Right renal cortex interstitium (tissue), 3 donors: ENCODE measurements at places on chromosomes 13 and 19.

- no peak for DNase-seq
These were observed 7.8 kb upstream of the SYCN start for GRCh38 chr19:39211731-39212374.

- DNase-seq, result no peak
These were observed 201.2 kb upstream of the UBL3 start for GRCh38 chr13:30051531-30052060.

DNA sequence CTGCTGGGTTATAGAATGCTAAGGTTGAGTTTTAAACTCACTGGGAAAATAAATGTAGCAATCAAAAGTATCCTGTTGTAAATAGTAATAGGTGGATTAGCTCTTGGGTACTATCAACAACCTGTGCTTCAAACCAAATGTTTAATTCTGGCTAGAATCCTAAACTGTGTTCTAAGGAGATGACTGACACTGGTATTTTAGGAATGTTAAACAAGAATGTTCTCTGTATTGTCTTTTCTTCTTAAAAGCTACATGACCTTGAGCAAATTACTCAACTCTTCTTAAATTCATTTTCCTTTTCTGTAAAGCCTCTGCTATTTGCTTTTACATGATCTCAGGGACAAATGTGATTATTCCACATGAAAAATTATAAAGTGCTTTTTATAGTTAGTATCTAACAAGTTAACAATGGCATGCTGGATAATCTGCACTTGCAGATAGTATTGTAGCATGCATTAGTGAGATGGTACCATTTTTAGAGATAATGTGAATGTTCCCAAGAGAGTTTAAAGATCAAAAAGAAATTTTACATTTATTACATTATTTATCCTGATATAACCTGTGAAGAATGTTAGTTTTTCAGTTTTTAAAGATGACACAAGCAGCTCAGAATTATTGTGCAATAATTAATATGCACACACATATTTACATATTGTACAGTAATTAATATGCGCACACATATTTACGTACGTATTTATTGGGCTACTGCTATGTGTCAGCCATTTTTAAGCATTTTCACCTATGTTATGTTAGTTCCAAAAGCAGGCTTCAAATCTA is 13.6 kb upstream of the EPSTI1 start:
- DNase-seq, result no peak

- DNase-seq, result no peak
These were observed 6.3 kb downstream of the TARM1 start for GRCh38 chr19:54074851-54075250.

GRCh38 chr13:41060724-41061074 is 610 bp upstream of the WBP4 start:
- DNase-seq, result peak; percentile 76

GRCh38 chr19:41872775-41873647 is 4.1 kb upstream of the CD79A start:
- DNase-seq, result no peak

- no peak for DNase-seq
These were observed 129.2 kb upstream of the PEG3 start for GRCh38 chr19:56969759-56970178.

DNA sequence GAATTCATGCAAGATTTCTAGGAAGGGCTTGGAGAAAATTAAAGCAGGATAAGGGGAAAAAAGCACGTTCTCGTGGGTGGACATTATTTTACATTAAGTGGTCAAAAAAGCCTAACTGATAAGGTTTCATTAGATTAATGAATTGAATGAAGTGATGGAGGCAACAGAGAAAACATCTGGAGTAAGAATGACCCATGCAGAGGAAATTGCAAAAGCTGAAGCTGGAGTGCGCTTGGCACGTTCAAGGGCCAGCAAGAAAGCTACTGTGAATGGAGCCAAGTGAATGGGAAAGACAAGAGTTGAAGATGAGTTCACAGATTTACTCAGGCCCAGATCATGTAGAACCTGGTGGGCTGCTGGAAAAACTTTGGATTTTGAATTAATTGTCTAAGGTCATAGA is 777.9 kb downstream of the DACH1 start:
- no peak for DNase-seq

- no peak for DNase-seq
These were observed 5.4 kb downstream of the NCLN start for GRCh38 chr19:3190921-3191805.

- peak; percentile 45 for DNase-seq
These were observed 7.7 kb downstream of the N4BP2L2 start for GRCh38 chr13:32530841-32531253.

DNA sequence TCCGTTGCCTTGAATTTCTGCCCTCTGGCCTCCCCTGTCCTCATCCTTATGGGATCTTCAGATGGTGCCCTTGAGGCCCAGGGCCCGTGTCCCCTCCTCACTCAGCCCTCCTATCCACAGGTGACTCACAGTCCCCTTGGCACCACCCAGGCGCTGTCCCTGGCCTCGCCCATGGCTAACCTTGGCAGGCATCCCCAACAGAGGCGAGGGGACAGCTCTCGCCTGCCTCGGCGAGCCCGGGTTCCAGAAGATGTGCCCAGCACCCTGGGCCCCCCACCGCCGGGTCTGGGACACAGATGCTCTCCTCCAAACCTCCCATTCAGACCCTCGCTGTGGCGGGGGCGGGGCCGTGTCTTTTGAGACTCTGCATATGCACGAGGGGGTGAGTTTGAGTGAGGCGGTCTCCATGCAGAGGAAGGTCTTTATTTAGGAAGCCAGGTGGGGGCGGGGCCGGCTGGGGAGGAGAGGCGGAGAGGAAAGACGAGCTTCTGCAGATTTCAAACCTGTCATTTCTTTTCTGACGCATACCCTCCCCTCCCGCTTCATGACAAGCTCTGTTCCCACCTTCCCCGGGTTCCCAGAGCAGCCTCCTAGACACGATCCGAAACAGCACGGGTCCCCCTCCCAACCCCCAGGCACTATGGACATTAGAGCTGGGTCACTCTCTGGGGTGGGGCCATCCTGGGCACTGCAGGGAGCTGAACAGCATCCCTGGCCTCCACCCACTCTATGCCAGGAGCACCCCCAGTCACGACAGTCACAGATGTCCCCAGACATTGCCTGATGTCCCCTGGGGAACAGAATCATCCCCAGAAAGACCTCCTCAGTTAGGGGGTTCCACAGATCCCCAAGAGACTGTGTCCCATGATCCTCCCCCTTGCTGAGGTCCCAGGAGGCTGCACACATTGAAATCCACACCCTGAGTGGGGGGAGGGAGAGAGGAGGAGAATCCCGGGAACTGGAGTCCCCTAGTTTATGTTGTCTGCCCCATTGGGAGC is 48.5 kb downstream of the GNG7 start:
- DNase-seq, result no peak

DNA sequence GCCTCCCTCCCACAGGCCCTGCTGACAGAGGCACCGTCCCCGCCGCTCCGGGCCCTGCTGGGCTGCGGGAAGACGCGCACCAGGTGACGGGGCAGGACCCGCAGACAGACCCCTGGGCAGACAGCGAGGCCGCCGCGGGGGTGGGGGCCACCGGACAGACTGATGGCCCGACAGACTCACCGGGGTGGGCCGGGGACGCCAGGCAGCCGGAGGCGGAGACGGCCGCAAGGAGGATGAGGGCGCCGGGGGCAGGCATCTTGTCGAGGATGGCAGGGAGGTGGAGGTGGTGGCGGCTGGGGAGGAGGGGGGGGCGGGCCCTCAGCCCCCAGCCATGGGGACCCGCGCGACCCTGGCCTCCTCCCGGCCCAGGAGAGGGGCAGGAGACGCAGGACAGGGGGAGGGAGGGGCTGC is 309 bp downstream of the LMTK3 start:
- DNase-seq, result no peak

DNA sequence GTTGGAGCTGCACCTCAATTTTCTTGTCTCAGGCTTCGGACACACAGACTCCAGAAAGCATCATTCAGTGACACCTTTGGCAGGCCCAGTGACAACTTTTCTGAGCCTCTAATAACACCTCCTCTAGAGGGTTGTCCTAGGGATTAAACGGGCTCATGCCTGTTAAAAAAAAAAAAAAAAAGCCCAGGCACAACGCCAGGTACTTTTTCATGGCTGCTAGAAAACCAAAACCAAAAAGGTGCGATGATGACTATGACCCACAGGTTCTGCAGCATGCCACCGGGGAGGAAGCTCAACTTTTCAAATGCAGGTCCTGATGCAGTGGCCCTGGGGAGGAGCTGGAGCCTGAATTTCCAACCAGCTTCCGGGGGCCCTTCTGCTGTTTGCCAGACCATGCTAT is 184.2 kb downstream of the ABCC4 start:
- DNase-seq, result no peak

DNA sequence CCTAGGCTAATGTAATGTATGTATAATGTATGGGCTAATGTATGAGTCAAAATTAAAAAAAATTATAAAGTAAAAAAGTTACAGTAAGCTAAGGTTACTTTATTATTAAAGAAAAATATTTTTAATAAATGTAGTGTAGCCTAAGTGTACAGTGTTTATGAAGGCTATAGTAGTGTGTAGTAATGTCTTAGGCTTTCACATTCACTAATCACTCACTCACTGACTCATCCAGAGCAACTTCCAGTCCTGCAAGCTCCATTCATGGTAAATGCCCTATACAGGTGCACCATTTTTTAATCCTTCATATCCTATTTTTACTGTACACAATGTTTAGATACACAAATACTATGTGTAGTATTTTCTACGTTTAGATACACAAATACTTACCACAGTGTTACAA is 1.8 kb upstream of the TMEM272 start:
- no peak for DNase-seq

DNA sequence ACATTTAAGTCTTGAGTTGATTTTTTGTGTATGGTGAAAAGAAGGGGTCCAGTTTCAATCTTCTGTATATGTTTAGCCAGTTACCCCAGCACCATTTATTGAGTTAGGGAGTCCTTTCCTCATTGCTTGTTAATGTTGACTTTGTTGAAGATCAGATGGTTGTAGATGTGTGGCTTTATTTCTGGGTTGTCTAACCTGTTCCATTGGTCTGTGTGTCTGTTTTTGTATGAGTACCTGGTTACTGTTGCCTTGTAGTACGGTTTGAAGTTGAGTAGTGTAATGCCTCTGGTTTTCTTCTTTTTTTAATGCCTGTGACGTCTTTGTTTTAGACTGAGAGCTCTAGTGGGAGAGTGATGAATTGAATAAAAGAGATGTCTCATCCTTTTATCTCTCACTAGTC is 83.2 kb downstream of the NBEA start:
- DNase-seq, result no peak

GRCh38 chr13:26989957-26990713 is 181.5 kb downstream of the USP12 start:
- no peak for DNase-seq

GRCh38 chr13:106927421-106927820 is 359.5 kb upstream of the ARGLU1 start:
- DNase-seq, result no peak

GRCh38 chr13:49454388-49455006 is 10.4 kb downstream of the SETDB2 start:
- no peak for DNase-seq

- DNase-seq, result no peak
These were observed 35.9 kb upstream of the ZSCAN5A start for GRCh38 chr19:56350416-56351045.

- DNase-seq, result no peak
These were observed 51.3 kb downstream of the STK24 start for GRCh38 chr13:98525456-98526181.

DNA sequence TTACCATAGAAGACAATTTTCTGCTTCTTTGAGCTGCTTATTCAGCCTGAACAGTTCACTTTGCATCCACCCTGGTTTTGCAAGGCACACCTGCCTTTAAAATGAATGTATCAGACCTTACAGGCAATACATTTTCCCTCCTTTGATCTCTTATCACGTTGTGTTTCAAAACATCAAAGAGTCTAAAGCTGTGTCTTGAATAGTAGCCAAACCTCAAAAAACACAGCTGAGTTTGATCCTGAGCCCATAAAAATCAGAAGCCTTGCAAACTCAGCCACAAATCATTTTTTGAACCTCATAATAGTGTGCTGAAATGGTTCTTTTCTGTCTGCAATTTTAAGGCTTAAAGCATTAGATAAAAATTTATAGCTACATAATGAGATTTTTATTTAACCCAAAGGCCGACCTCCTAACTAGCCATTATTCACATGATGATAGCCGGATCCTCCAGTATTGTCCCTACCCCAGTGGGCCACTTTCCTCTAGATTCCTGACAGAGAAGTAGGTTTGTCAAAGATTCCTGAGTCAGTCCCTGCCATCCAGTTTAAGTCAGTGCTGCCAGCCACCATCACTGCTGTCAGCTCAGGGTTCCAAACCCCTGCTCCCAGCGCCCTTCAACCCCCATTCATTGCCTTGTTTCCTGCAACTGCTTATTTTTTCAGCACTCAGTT is 71.8 kb downstream of the CAB39L start:
- peak; percentile 60 for DNase-seq

DNA sequence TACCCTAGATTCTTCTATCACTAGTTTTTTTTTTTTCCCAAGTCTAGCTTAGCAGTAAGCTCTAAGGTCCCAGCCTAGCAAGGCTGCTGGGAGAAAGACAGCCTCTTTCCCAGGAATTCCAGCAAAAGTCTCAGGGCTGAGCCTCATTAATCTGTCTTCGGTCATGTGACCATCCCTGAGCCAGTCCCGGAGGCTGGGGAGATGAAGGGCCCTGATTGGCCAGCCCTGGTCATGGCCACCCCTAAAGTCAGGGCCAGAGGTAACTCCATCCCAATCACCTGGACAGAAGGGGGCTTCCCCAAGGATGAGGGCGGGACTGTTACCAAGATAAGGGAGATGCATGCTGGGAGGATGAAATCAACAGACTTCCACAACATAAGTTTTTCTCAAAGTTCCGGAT is 43.3 kb downstream of the CCNE1 start:
- DNase-seq, result no peak

DNA sequence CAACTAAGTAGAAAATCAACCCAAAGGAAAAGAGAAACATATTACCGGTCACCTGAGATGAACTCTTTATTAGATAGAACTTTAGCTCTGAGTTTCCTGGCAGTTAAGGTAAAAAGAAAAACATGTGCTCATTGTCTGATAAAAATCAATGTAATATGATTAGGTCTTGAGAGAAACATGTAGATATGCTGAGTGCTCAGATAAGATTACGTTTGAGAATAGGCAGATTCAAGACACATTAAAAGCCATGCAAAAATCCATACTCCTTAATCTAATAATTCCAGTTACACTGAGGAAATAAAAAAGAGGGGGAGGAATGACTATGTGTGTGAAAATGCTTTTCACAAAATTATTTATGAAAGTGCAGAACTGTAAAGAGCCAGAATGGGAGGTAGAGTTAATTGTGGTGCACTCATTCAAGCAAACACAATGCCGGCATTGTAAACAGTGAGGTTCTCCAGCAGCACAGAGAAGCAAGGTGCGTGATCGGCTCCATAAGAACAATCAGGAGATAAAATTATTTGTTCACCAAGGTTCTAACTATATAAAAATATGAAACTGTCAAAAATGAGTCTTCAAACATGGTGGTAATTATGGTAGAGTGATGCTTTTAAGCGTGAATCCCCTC is 88.8 kb downstream of the MBNL2 start:
- no peak for DNase-seq
